ENCODE measurements at places on chromosomes 5 and 9. TPM values are rescaled to one million over a fixed set of nuclear protein-coding genes. Genes with fewer than 3 reads are reported as not detected.

- peak; percentile 54 for DNase-seq
Observed at GRCh38 chr5:14038341-14038959, 94.0 kb upstream of the DNAH5 start.

- DNase-seq: peak; percentile 72
Observed at GRCh38 chr9:108834959-108835665, 20.7 kb downstream of the ACTL7B start.

GRCh38 chr5:160643616-160644240 lies 208.3 kb downstream of the ATP10B start:
- DNase-seq: no peak

- DNase-seq: no peak
Observed at GRCh38 chr5:138651058-138651766, 76.0 kb upstream of the HSPA9 start.

DNA sequence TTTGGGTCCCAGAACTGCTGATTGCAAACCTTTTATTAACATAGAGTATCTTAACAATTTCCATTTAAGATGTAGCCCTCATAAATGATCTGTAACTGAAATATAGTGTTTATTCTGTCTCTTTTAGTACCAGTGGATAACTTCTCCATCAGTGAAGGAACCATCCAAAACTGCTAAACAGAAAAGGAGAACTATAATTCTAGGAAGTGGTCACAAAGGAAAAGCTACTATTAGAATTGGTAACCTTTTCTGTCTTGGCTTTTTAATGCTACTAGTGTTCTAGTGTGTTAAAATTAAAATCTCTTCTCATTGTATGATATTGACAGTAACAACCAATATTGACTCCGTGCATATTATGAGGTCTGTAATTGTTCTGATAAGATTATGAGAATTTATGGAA lies 12.8 kb downstream of the CEP78 start:
- no peak for DNase-seq

- no peak for DNase-seq
Observed at GRCh38 chr5:132376694-132377641, 7.5 kb downstream of the SLC22A5 start.

GRCh38 chr9:107637421-107638420 lies 148.2 kb upstream of the KLF4 start:
- DNase-seq: peak; percentile 23

The OGN gene
- polyA plus RNA-seq: not detected

The CTSV gene
- 43.6 TPM for polyA plus RNA-seq

The PCDHB15 gene
- 0.02 TPM for polyA plus RNA-seq

Data from foreskin keratinocyte (primary cell).